Naive thymus-derived CD4-positive, alpha-beta T cell (primary cell): ENCODE measurements at places on chromosomes 16 and 17. TPM values are rescaled to one million over a fixed set of nuclear protein-coding genes. Genes with fewer than 3 reads are reported as not detected.

Gene CCT6B
- polyA plus RNA-seq = 1.3 TPM

Gene RND2
- 0.15 TPM for polyA plus RNA-seq

Gene TBC1D3
- polyA plus RNA-seq = not detected

Gene PLEKHG4
- 6.2 TPM for polyA plus RNA-seq

Gene EVPLL
- polyA plus RNA-seq = 0.46 TPM

Gene GPR139
- not detected for polyA plus RNA-seq

GRCh38 chr17:78796517-78796900, 14.4 kb upstream of the CYTH1 start:
- DNase-seq = no peak

GRCh38 chr17:57810721-57811637, 38.9 kb downstream of the MRPS23 start:
- no peak for DNase-seq

GRCh38 chr17:79008666-79009387, 737 bp downstream of the CANT1 start:
- no peak for DNase-seq

- DNase-seq = no peak
Measured at GRCh38 chr16:27547134-27547533, 2.6 kb downstream of the GTF3C1 start.

GRCh38 chr17:59616253-59616920, 3.3 kb upstream of the CLTC start:
- DNase-seq = no peak

GRCh38 chr17:67582673-67583081, 135.1 kb upstream of the NOL11 start:
- DNase-seq = no peak

DNA sequence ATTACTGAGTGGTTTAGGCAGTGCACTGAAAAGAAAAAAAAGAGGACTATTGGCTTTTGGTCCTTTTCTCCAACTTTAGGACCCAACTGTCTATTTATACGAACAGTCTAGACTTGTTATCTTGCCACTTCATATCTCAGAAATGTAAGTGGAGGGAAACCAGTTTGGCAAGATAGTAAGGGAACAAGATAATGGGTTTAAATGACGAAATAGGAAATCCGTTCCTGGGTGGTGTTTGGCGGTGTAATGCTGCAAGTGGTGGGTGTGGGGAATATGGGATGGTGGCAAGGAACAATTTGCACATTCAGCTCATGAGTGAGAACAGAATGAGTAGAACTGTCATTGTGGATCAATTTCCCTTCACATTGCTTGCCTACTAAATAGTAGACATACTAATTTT, 44.7 kb downstream of the GRB7 start:
- DNase-seq = no peak

DNA sequence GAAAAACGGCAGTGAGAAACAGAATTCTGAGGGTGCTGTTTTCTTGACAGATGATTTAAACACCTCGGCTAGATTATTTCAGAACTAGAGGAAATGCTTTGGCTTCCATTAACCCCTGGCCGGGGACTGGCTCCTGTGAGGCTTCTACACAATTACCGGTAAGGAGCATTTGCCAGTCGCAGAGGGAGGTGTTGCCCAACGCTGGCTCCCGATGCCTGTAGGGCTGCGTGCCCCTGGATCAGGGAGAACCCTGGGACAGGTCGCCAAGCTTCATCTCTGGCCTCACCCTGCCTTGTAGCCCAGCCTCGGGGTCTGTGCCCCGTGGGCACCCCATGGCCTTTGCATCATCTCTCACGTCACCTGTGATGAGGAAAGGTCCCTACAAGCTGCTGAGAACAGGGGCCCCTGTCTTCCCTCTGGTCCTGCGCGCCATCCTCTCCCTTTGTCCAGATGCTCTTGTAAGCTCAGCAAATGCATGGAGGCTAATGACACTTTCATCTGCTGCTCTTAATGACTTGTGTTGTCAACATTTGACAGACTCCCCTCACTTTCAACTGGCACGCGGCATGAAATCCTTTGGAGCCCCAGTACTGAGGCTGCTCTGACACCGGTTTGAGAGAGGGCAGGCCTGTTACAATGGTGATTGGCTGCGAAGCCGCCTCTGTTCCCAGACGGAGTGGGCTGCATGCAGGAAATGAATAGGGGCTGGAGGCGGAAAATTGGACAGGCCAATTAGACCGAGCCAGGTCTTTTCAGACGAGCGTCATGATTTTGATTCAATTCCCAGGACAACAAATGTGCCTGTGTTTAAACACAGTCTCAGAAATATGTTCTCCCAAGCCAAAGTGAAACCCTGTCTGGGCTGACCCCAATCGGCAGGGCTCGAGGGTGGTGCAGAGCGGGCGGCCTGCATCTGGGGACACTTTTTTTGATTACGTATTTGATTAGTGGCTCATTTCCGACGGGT, 85.5 kb upstream of the DOC2B start:
- no peak for DNase-seq

DNA sequence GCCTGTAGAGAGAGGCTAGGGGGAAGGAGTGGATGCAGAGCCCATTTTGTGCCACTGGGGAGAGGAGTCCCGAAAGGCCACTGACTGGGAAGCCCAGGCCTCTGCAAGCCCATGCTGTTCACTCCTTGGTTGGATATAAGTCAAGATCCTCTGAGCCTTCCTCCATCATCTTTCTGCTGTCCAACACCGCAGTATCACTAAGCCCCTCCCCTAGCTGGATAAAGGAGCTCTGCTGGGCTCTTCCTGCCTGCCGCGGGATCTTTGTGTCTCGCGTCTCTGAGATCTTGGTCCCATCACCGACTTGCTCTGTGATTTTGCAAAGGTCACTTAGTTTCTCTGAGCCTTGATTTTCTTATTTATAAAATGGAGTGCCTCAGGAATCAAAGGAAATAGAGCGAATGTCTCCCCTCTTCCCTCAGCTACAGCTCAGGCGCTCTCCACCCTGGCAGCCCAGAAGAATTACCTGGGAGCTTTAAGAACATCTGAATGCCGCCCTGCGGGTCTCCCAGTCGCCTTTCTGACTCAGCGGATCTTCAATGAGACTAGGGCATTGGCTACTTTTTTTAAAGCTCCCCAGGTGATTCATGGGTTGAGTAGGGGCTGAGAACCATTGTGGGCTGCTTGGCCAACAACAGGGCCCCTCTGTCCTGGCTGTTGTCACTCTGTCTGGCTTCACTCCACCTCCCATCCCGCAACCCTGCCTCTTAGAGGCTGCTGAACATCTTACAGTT, 25.2 kb upstream of the TMEM220 start:
- DNase-seq = no peak

DNA sequence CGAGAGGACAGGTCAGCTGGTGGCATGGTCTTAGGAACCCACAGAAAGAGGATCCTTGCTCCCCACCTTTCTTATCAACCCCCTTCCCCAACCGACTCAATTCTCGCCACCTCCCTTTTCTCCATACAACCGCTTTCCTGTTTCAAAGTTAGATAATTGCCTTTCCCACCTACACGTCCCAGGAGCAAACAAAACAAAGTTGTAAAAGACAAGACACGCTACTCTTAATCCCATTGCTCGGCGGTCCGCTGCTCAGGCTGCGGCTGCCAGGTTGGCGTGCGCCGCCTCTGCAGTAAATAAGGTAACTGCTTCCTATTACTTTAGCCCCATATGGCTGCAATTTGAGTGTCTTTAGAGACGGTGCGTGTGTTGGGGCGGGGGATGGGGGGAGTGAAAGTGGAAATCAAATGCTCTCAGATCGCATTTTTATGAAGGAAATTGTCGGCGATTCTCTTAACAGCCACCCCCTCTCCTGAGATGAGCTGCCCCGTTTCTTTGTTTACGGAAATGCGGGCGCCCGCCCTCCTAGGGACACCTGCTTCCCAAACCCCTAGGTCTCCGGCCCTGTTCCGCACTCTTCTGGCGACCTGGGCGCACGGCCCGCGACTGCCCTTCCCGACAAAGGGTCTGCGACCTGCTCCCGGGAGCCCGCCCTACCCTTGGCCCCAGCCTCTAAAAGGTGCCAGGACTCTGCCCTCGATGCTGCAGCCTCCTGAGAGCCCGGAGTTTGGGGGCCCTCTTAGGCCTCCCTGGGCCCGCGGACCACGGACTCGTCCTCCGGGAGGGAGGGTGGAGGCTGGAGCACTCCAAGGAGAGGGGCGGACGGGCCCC, 3.7 kb upstream of the CBX8 start:
- peak; percentile 48 for DNase-seq

- no peak for DNase-seq
Measured at GRCh38 chr16:49354101-49354500, 19.5 kb upstream of the C16orf78 start.
